ENCODE measurements at places on chromosomes 5 and 9. TPM values are rescaled to one million over a fixed set of nuclear protein-coding genes. Genes with fewer than 3 reads are reported as not detected.

DNA sequence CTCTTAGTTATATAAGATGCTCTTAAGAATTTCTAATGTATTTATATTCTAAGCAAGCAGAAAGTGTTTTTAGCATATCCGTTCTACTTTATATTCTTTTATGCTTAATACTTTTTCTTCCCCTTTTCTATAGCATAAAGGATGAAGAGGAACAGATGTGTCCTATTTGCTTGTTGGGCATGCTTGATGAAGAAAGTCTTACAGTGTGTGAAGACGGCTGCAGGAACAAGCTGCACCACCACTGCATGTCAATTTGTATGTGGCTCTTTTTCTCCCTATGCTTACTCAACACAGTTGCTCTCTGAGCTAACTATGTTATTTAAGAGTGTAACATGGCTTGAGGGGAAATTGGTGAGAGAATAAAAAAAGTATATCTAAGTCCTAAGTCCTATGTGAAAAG is 37.6 kb upstream of the SETD9 start:
- no peaks in the 10 kb centered on the region for H3K4me1 ChIP-seq
- no peak overlapping the region for H3K4me3 ChIP-seq
- H3K36me3 ChIP-seq = peaks cover 96% of the 10 kb centered on the region
- DNase-seq = no peak
- no peak overlapping the region for H3K27ac ChIP-seq
- H3K27me3 ChIP-seq = no peaks in the 10 kb centered on the region

DNA sequence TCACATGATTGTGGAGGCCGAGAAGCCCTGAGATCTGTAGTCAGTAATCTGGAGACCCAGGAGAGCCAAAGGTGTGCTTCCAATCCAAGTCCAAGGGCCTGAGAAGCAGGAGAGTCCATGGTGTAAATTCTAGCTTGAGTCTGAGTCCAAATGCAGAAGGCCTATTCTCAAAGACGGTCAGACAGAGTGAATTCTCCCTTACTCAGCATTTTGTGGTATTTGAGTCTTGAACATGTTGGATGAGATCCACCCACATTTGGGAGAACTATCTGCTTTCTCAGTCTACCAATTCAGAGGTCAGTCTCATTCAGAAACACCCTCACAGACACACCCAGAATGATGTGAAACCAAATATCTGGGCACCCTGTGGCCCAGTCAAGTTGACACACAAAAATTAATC is 128.8 kb upstream of the PTCH1 start:
- H3K4me3 ChIP-seq = no peak overlapping the region
- no peak overlapping the region for H3K27ac ChIP-seq
- H3K4me1 ChIP-seq = no peaks in the 10 kb centered on the region
- no peaks in the 10 kb centered on the region for H3K27me3 ChIP-seq
- DNase-seq = no peak
- no peaks in the 10 kb centered on the region for H3K36me3 ChIP-seq

- H3K36me3 ChIP-seq = no peaks in the 10 kb centered on the region
- H3K4me1 ChIP-seq = no peaks in the 10 kb centered on the region
- no peak overlapping the region for H3K4me3 ChIP-seq
Observed at GRCh38 chr5:124979251-124979650, 232.8 kb upstream of the ZNF608 start.

GRCh38 chr9:128072144-128073021 is 4.4 kb downstream of the SLC25A25 start:
- no peaks in the 10 kb centered on the region for H3K36me3 ChIP-seq
- H3K27me3 ChIP-seq = no peaks in the 10 kb centered on the region
- peak overlapping the region; percentile 64 for H3K27ac ChIP-seq

- peaks cover 37% of the 10 kb centered on the region for H3K4me1 ChIP-seq
- H3K27ac ChIP-seq = peak overlapping the region; percentile 34
- H3K4me3 ChIP-seq = no peak overlapping the region
- peaks cover 68% of the 10 kb centered on the region for H3K36me3 ChIP-seq
Observed at GRCh38 chr5:143308731-143309130, 94.8 kb downstream of the NR3C1 start.

- no peaks in the 10 kb centered on the region for H3K36me3 ChIP-seq
- DNase-seq = no peak
- H3K4me1 ChIP-seq = no peaks in the 10 kb centered on the region
Observed at GRCh38 chr5:55140908-55141665, 18.9 kb upstream of the GPX8 start.

Gene CD74
- total RNA-seq = 173 TPM

Gene GRXCR2
- not detected for total RNA-seq

Gene SLC27A6
- total RNA-seq = 0.44 TPM

DNA sequence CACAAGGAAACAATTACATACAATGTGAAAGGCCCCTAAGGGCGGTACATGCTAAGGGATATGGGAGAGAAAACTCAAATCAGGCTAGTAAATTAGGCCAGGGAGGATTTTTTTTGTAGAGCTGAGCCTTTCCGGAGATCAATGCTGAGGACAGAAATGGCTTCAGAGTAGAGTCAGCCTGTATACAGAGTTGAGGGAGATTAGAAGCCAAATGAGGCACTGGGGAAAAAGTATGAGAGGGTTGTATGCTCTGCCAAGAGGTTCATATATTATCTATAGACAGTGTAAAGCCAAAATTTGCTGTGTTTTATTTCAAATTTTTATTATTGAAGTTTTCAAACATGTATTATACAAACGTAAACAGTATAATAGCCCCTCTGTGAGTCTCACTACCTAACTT is 103.1 kb downstream of the BNC2 start:
- no peaks in the 10 kb centered on the region for H3K36me3 ChIP-seq
- H3K27ac ChIP-seq = no peak overlapping the region

DNA sequence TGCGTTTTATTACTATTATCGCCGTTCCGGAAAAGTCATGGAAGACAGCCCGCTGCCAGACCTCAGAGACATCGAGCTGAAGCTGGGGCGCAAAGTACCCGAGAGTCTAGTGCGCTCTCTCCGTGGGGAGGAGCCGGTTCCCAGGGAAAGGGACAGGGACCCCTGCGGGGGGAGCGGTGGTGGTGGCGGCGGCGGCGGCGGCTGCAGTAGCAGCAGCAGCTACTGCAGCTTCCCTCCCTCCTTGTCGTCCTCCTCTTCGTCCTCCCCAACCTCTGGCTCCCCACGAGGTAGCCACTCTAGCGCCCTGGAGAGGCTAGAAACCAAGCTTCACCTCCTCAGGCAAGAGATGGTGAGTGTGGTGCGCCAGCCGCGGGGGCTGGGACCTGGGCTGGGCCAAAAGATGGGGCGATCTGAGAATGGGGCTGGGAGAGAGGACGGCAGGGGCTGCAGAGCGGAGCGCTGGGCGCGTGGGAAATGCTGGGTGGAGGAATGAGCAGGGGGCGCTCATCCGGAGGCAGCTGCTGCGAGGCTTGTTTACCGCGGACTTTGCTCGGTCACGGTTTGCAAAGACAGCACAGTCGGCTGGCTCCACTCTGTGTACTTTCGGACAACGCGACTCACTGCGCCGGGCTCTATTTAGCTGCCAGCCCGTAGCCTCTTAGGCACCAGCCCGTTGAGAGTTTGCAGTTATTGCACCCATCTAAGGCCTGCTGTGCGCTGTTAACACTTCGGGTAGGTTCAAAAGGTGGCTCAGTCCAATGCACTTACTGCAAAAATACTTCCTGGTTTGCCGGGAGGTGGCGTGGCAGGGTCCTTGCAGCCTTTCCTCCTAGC is 1.1 kb downstream of the LURAP1L start:
- H3K27me3 ChIP-seq = no peaks in the 10 kb centered on the region
- no peaks in the 10 kb centered on the region for H3K36me3 ChIP-seq
- H3K4me1 ChIP-seq = peaks cover 4% of the 10 kb centered on the region
- H3K27ac ChIP-seq = peak overlapping the region; percentile 65
- H3K4me3 ChIP-seq = peak overlapping the region; percentile 82

- no peaks in the 10 kb centered on the region for H3K36me3 ChIP-seq
- no peaks in the 10 kb centered on the region for H3K4me1 ChIP-seq
- no peak for DNase-seq
- H3K27me3 ChIP-seq = no peaks in the 10 kb centered on the region
Observed at GRCh38 chr5:61120534-61120933, 41.7 kb downstream of the SMIM15 start.

DNA sequence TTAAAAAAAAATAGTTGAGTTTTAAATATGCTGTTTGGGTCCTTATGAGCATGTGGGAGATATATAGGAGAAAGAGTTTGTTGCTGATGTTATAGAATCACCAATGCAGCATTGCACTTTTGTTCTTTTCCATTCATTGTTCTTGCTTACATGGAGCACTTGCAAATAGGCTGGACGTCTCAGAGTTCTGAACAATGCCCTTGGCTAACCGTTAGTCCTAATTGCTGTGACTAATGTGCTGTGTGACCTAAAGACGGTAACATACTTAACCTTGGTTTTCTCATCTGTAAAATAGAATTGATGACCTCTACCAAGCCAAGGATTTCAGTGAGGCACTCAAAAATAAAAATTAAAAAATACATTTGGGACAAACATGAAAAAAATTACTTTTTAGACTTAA is 29.8 kb downstream of the PIK3R1 start:
- H3K27ac ChIP-seq = no peak overlapping the region
- H3K27me3 ChIP-seq = no peaks in the 10 kb centered on the region
- peaks cover 51% of the 10 kb centered on the region for H3K4me1 ChIP-seq
- H3K4me3 ChIP-seq = no peak overlapping the region
- H3K36me3 ChIP-seq = no peaks in the 10 kb centered on the region

Gene ACTBL2
- not detected for total RNA-seq

- H3K4me1 ChIP-seq = peaks cover 17% of the 10 kb centered on the region
- H3K36me3 ChIP-seq = no peaks in the 10 kb centered on the region
Observed at GRCh38 chr5:100590867-100591266, 55.7 kb downstream of the FAM174A start.

DNA sequence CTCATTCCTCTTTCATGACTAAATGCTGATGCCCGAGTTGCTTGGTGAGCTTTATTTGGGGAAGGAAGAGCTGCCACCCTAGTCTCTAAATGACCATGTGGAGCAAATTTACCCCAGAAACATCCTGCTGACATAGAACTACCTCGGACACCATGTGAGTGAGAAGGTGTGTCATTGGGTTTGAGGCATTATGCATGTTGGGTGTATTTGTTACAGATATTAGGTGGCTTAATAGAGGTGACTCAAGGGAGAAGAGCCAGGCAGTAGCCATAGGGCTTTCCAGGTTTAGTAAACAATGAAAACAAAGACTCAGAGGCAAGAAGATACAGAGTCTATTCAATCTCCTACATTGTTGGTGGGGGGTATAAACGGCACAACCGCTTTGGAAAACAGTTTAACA is 581.5 kb downstream of the CCDC171 start:
- H3K27me3 ChIP-seq = no peaks in the 10 kb centered on the region
- H3K36me3 ChIP-seq = no peaks in the 10 kb centered on the region
- H3K4me1 ChIP-seq = no peaks in the 10 kb centered on the region
- no peak overlapping the region for H3K4me3 ChIP-seq
